GM12878 (cell line): ENCODE measurements at places on chromosomes 3 and 15. TPM values are rescaled to one million over a fixed set of nuclear protein-coding genes. Genes with fewer than 3 reads are reported as not detected.
A peak's percentile ranks its signal among the peaks of the same experiment; 100 is the strongest.

CACNA2D3 gene
- total RNA-seq = not detected in 2 replicates

- no peaks in the 10 kb centered on the region for H3K27me3 ChIP-seq
- no peaks in the 10 kb centered on the region for H3K4me1 ChIP-seq
- H3K27ac ChIP-seq = no peak overlapping the region
- no peaks in the 10 kb centered on the region for H3K36me3 ChIP-seq
Measured at GRCh38 chr3:115099134-115099985, 47.7 kb downstream of the ZBTB20 start.

- H3K27me3 ChIP-seq = no peaks in the 10 kb centered on the region
- H3K4me1 ChIP-seq = peaks cover 5% of the 10 kb centered on the region; the same call in 1 of the 2 replicates
- no peaks in the 10 kb centered on the region for H3K36me3 ChIP-seq
Measured at GRCh38 chr15:74611341-74611740, 4.3 kb upstream of the CLK3 start.

- H3K27me3 ChIP-seq = peaks cover 2% of the 10 kb centered on the region
- H3K4me3 ChIP-seq = no peak overlapping the region
- no peaks in the 10 kb centered on the region for H3K4me1 ChIP-seq
- DNase-seq = no peak
Measured at GRCh38 chr15:34802803-34803750, 7.7 kb upstream of the ACTC1 start.

ABHD14A gene
- 9.3 and 12.2 TPM in 2 replicates for total RNA-seq

- no peaks in the 10 kb centered on the region for H3K27me3 ChIP-seq
- no peak overlapping the region for H3K27ac ChIP-seq
- no peaks in the 10 kb centered on the region for H3K4me1 ChIP-seq
- no peaks in the 10 kb centered on the region for H3K36me3 ChIP-seq
- H3K4me3 ChIP-seq = no peak overlapping the region
Measured at GRCh38 chr3:65485826-65486469, 552.8 kb downstream of the MAGI1 start.

GRCh38 chr3:72078676-72079368 lies 293.9 kb upstream of the PROK2 start:
- no peaks in the 10 kb centered on the region for H3K36me3 ChIP-seq
- H3K27me3 ChIP-seq = no peaks in the 10 kb centered on the region
- peak; percentile 71 for DNase-seq
- peaks cover 65% of the 10 kb centered on the region for H3K4me1 ChIP-seq
- H3K4me3 ChIP-seq = peak overlapping the region; percentile 31; the same call in 1 of the 2 replicates

GRK7 gene
- total RNA-seq = not detected in 2 replicates
